ENCODE measurements at places on chromosomes 3 and 15.

DNA sequence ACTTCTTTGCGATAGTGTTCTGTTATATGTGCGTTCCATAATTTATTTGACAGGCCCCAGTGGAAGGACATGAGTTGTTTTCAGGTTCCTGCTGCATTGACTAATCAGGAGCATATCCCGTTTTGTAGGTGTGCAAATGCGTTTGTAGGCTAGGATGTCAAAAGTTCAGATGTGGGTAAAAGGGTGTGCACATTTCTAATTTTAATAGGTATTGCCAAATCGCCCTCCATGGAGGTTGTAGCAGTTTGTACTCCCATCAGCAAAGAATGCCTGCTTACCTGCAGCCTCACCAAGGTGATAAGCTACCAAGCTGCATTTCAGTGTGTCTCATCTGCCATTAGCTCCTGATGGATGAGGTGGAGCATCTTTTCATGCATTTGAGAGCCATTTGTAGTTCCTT lies 36.3 kb downstream of the KLF13 start:
- DNase-seq, result no peak

DNA sequence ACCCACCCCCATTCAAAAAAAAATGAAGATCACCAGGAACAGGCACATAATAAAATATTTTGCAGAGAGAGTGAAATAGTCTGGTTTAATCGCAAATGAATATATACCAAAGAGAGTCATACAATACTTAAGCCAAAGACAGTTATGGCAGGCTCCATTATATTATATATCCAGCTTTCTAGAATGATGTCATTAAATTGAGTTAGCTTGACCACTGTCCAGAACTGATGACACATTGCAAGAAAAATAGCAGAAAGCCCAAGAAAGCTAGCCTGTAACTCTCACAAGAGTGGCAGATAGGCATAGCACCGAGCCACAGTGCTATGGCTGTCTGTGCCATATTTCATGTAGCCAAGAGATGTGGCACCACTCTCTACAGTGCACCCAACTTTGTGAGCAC lies 231.9 kb upstream of the SEMA6D start:
- DNase-seq, result no peak

GRCh38 chr3:138914870-138915502 lies 32.0 kb downstream of the FOXL2 start:
- no peak for DNase-seq

GRCh38 chr15:80694611-80695098 lies 455 bp upstream of the ABHD17C start:
- DNase-seq, result no peak

DNA sequence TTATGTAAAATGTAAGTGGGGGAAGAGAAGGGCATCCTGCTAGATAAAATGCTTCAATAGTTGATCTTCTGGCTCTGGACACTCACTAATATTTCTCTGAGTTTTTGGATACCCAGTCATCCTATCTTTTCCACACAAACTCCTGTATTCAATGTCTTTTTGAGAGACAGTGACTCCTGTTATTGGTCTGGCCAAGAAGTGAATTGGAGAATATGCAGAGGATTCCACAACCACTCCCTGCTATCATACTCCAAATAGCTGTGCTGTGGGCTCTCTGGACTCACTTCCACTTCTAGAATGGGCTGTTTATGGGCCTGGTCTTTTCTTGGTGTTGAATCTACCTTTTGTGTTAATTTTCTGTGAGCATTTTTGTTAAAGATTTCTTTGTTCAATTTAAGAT lies 376.8 kb downstream of the NLGN1 start:
- DNase-seq, result no peak

DNA sequence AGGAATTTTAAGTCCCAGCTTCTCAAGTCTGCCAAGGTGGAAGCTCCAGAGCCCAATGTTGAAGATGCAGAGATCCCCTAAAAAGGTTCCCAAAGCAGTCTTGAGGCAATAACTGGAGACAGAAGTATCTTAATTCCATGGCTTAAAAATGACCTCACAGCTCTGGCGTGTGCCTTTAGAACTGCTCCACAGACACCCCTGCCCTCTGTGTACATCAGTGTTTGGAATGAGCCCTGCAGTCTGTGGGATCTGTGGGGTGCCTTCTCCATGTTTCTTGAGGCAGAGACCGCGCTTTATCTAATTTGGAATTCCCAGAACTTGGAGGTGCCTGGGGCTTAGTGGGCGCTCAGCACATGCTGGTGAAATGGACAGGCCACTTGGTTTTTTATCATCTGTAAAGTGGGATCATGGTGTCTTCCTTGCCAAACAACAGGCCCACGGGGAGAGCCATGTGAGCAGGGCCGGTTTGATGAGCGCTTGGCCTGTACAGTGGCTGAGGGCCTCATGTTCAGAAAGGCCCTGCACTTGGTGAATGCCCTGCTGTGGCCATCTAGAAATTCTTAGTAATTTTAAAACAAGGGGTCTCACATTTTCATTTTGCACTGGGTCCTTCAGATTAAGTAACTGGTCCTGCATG lies 7.1 kb downstream of the ITGA11 start:
- DNase-seq, result no peak

DNA sequence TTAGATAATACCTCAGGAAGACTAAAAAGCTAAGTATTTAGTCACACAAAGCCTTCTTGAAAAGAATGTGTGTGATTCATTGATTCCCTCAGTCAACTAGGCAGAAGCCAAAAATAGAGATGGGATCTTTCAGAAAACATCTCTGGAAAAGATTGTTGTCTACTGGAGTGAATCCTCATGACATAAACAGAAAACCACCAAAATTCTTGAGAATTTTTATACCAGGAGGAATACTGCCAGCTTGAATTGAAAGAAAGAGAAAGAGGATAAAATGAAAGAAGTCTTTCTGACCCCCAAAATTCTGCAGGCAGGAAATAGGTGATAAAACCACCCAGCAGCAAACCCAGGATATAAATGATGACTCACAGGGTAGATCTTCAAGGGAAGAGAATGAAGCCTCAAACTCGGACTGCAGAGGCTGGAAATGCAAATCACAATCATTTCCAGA lies 363.1 kb upstream of the PLSCR5 start:
- DNase-seq, result no peak

DNA sequence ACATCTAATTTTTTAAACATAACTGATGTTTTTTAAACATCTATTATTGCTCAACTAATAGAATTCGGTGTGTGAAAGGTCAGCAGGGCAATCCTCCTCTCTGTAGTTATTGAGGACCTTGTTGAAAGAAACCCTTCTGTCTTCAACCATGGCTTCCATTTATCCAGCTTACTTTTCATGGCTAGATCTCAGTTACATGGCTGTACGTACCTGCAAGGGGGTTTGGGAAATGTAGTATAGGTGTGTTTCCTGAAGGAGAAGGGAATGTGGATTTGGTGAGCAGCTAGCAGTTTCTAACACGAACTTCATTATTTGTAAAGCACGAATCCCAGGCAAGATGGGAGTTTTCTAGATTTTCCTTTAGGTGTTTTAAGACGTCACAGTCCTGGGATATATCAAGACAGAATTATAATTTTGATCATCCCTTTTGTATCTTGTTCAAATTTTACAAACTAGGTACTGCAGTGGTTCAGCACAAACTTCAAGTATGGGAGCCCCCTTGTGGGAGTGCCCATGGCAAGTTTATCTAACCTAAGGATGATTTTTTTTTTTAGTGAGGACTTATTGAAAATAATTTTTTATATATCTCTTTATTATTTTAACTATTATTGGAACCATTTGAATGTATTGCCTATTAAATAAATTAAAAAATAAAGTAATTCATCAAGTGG lies 41.6 kb downstream of the FBXL2 start:
- DNase-seq, result no peak

DNA sequence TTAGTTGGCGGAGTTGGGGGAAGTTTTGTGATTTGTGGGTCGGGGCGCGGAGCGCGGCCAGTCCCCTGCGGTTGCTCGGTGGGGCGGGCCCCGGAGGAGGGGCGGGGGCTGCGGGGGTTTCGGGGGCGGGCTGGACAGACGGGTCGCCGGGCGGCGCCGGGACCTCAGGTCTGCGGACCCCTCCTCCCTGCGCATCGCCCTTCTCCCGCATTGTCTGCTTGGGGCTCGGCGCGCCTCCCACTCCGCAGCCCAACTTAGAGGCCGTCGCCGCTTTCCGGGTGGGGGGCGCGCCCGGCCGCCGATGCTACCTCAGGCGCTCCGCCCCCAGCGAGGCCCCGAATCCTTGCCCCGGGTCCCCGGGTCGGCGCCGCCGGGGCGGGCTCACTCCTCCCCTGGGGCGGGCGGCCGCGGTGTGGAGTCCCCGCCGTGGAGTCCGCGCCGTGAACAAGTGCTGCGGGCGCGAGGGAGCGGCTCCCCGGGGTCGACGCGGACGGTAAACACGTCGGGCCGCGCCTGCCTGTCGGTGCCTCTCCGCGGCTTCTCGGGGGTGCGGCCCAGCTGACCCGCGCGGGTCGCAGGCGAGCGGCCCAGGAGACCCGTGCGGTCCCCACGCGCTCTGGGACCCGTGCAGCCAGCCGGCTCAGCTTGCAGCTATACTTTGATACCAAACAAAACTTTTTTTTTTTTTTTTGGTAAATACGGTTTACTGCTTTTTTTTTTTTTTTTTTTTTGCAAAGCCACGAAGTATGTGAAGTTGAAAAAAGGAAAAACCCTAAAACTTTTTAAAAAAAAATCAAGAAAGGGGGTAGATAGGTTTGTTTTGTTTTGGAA lies 624 bp downstream of the AKAP13 start:
- peak; percentile 19 for DNase-seq

DNA sequence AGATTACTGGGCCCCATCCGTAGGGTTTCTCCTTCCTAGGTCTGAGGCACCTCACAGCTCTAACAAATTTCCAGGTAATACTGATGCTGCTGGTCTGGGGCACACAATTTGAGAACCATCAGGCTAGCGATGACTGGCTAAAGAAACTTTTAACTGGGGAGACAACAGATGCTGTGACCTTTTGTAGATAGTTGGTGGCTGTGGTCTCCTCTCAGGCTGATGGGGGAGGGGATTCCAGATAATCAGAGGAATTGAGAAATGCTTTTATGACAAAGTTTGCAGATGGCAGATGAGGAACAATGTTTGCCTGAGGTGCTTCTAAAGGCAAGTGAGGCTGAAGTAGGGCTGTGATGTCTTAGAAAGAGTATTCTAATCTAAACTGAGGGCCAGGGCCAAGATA lies 13.8 kb upstream of the CCR9 start:
- no peak for DNase-seq

DNA sequence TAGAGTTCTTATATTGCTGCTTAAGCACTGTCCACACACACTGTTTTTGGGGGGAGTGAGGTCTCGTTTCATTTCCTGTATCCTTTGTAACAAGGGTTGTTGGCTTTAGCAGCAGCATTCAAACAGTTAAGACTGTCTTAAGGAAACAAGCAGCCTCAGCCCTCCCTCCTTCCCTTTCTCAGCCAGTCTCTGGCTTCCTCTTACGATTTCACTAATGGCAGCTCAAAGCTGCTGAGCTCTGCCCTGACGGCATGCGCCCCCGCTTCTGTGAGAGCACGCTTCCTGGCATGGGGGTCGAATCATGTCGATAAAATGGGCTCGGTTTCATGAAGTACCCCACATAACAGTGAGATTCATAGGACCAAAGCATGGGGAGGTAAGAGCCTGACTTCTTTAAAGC lies 105.0 kb downstream of the KLHL25 start:
- DNase-seq, result no peak

- DNase-seq, result no peak
Measured at GRCh38 chr15:56929399-56929798, 11.0 kb downstream of the TCF12 start.

GRCh38 chr3:184306341-184306972 lies 7.4 kb downstream of the PSMD2 start:
- DNase-seq, result no peak

DNA sequence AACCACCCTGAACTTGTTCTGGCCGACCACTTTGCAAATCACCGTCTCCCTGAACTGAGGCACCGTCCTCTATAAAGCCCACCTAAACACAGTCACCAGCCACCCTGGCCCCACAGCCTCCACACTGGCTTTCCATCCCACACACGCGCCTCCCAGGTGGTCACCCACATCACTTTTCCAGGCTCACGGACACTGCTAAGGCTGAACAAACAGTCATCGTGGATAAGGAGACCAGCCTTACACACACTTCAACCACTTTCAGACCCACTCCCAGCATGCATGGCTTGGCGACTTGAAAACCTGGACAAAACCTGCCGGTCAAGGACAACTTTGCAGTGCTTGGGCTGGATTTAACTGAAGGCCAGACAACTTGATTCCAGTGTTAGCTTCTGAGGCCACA lies 8.4 kb downstream of the CHSY1 start:
- DNase-seq, result no peak

GRCh38 chr15:40563426-40563825 lies 1.4 kb downstream of the CCDC32 start:
- DNase-seq, result no peak

DNA sequence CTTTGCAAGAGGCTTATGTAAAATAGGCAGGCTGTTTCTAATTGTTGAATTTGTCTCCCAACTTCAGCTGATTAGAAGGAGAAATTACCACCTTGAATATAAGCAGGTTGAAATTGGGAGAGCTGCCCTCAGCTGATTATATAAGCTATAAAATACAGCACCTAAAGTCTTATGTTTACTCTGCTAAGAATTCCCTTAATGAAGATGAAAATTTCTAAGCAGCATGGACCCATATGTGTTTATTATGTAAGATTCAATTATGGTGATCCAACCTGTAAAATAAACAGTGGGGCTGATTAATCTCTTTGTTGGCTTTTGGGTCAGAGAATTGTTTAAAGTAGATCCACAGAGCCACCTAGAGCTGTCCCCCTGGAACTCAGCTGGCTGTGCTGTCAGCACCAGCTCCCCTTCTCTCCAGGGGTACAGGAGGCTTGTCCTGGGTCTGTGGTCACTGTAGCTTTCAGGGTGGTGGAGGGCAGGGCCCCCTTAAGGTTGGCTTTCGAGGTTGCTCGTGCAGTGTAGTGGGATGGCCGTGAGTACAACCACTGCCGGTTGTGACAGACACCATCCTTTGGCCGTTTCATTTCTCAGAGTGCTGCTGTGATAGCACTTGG lies 9.5 kb downstream of the SLCO3A1 start:
- DNase-seq, result no peak

GRCh38 chr3:31291818-31292217 lies 240.9 kb upstream of the STT3B start:
- no peak for DNase-seq

DNA sequence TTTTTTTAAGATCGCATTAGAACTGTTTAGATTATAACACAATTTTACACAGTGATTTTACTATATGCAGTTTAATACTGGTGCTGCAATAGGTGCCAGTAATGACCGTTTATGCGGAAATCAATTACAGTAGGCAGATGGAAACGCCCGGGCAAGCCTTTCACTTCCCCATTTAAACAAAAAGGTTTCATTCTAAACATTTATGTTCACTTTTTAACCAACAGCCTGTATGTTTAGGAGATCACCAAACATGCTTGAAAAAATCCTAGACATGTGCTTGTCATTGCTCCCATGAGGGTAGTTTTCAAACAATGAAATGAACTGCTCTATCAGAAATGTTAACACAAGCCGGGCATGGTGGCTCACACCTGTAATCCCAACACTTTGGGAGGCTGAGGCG lies 2.7 kb downstream of the BNIP2 start:
- DNase-seq, result no peak

GRCh38 chr3:122974764-122975162 lies 52.8 kb downstream of the SEMA5B start:
- DNase-seq, result no peak
